Activated T-cell treated with anti-CD3 and anti-CD28 coated beads, Interleukin-2, amount 50 U/mL, for 72 hours (primary cell): ENCODE measurements at places on chromosomes 5 and 9. TPM values are rescaled to one million over a fixed set of nuclear protein-coding genes. Genes with fewer than 3 reads are reported as not detected.
A peak's percentile ranks its signal among the peaks of the same experiment; 100 is the strongest.

DNA sequence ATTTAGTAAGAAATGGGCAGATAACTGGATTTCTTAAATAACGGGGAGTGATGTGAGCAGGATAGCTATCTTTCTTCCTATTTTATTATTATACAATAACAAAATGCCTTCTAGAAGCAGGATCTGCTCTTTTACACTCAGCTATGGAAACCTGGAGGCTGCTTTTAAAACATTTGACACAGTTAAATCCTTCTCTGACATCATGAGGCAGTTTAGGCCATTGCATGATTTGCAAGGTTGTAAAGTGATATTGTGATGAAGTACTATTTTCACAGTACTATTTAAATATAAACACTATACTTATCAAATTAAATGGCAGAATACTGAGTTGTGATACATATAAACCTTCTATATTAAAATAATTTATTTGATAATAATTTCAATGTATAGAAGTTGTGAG lies 93.9 kb downstream of the ZSWIM6 start:
- peaks cover 8% of the 10 kb centered on the region for H3K36me3 ChIP-seq
- H3K27ac ChIP-seq = no peak overlapping the region
- H3K4me3 ChIP-seq = no peak overlapping the region
- peaks cover 14% of the 10 kb centered on the region for H3K4me1 ChIP-seq
- no peaks in the 10 kb centered on the region for H3K27me3 ChIP-seq
- no peak for DNase-seq

GRCh38 chr5:23461576-23461975 lies 45.8 kb upstream of the PRDM9 start:
- no peaks in the 10 kb centered on the region for H3K4me1 ChIP-seq
- H3K36me3 ChIP-seq = peaks cover 2% of the 10 kb centered on the region
- no peak for DNase-seq

DNA sequence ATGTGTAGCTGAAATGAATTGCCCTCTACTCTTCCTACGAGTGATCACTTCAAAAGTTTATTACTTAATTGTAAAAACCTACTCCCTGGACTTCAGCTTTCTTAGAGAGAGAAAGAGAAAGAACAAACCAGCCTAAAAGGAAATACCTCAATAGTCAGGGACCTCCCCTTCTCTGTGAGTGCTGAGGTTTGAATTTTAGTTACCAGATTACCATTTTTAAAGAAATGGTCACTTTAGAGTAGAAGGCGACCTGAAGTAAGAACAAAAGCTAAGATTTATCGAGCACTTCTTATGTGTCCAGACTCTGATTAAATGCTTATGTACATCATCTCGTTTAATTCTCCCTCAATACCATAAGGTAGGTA lies 11.3 kb downstream of the RAPGEF1 start:
- H3K27me3 ChIP-seq = no peaks in the 10 kb centered on the region
- H3K27ac ChIP-seq = peak overlapping the region; percentile 98
- H3K4me3 ChIP-seq = peak overlapping the region; percentile 78
- H3K36me3 ChIP-seq = peaks cover 9% of the 10 kb centered on the region

GRCh38 chr5:150999704-151000442 lies 20.5 kb upstream of the GPX3 start:
- H3K36me3 ChIP-seq = no peaks in the 10 kb centered on the region
- H3K4me1 ChIP-seq = no peaks in the 10 kb centered on the region

DNA sequence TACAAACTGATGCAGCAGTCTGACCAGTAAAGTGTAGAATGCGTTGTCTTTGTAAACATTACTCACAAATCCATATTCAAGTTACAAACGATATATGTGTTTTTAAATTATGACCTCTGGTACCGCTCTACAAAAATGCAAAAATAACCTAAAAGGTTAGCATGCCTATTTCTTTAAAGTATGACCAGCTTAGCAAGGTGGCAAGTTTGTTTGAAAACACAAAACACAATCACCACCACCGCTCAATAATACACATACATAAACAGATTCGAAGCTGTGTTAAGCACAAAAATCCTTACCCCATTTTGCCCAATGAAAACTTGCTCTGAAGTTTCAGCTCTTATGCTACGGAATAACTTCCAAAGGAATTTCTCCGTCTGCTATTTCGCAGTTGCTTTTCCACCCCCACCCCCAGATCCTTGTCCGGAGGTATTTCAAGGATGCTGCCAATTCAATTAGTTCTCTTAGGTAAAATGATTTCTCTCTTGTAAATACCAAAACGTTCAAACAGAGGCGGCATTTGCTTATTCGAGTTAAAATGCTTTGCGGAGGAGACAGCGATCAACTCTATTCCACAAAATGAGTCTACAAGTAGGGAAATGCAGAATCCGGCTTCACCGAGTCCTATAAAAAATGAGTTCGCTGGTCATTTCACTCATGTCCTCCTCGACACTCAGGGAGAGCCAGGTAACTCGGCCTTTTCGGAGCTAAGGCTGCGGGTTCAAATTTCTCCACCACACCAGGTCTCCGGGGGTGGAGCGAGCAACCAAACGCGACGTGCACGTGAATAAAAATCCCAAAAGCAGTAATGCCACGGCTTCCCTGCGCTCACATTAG lies 1.2 kb downstream of the HOMER1 start:
- peaks cover 71% of the 10 kb centered on the region for H3K4me1 ChIP-seq
- H3K27ac ChIP-seq = peak overlapping the region; percentile 39
- H3K36me3 ChIP-seq = no peaks in the 10 kb centered on the region
- peaks cover 17% of the 10 kb centered on the region for H3K27me3 ChIP-seq
- H3K4me3 ChIP-seq = peak overlapping the region; percentile 93

DNA sequence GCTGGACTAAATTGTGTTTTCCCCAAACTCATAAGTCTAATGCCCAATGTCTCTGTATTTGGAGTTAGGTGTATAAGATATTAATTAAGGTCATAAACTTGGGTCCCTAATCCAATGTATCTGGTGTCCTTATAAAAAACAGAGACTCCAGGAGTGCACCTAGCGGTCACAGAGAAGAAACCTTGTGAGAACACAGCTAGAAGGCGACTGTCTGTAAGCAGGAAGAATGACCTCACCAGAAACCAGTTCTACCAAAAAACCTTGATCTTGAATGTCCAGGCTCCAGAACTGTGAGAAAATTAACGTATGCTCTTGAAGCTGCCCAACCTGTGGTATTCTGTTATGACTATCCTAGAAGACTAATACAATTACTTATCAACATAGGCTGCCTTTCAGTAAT lies 591.7 kb upstream of the PTPRD start:
- no peak overlapping the region for H3K27ac ChIP-seq
- no peak for DNase-seq
- no peaks in the 10 kb centered on the region for H3K36me3 ChIP-seq
- H3K27me3 ChIP-seq = no peaks in the 10 kb centered on the region
- H3K4me3 ChIP-seq = no peak overlapping the region
- H3K4me1 ChIP-seq = no peaks in the 10 kb centered on the region

DNA sequence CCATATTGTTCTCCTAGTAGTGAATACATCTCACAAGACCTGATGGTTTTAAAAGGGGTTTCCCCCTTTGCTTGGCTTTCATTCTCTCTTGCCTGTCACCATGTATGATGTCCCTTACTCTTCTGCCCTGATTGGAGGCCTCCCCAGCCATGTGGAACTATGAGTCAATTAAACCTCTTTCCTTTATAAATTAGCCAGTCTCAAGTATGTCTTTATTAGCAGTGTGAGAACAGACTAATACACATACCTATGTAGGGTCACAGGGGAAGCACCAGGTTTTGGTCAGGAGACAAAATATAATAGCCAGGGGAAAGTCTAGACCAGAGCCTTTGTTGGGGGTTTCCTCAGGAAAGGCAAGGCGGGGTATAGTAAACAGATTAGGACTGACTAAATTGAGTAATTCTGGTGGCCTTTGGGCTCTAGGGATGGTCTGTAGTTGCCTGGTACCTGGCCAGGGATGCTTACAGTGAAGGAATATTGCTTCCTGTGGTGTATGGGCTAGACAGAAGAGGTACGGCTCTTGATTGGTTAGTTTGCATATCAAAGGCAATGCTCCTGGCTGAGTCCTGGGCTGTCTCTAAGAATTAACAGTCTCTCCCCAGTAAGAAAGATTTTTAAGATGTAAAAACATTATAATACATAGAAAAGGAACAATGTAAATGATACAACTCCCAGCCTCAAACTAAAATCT lies 254.5 kb downstream of the ELAVL2 start:
- no peaks in the 10 kb centered on the region for H3K27me3 ChIP-seq
- no peak overlapping the region for H3K27ac ChIP-seq
- no peak overlapping the region for H3K4me3 ChIP-seq
- no peak for DNase-seq

DNA sequence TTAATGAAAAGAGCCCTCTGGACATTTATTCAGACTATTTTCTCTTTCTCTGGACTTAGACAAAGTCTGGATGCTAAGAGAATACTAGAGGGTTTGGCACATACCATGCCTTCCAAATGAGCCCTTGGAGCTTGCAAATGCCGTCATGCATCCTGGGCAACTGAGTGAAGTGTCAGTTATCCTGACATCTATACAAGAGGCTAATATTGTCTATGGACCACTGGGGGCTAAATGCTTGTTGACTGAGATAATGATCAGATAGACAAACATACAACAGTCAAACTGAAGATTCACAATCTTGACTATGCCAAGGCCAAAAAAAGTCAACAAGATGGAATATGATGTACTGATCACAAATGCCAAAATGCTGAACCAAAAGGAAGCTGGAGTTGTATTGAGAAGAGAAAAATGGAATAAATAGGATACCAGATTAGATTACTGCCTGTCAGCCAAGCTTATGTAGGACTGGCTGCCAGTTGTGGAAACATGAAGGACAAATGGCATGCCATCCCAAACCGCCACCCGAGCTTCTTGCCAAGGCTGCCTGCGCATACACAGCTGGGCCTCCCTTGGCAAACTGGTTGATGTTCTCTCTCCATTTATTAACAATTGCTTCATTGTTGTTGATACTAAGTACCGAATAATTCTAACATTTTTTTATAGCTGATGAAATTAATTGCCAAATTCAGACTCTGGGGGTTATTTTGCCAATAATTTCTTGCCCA lies 240.1 kb upstream of the GRAMD2B start:
- no peak overlapping the region for H3K27ac ChIP-seq
- DNase-seq = no peak
- H3K4me3 ChIP-seq = no peak overlapping the region
- no peaks in the 10 kb centered on the region for H3K4me1 ChIP-seq

DNA sequence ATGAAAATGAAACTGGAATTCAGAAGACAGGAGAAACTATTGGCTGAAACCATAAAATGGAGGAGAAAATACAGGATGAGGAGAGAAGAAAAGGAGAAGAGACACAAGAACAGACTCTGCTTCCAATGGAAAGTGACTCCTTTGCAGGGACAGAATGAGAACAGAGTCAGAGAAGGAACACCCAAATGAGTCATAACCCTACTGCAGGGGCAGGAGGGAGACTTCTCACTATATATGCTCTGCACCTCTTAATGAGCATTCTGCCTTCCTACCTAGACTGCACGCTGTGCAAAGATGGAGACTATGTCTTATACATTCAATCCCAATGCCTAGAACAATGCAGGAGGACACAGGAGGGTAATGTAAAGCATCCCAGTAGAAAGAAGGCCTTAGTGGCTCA lies 2.1 kb downstream of the SAXO1 start:
- no peaks in the 10 kb centered on the region for H3K36me3 ChIP-seq
- no peaks in the 10 kb centered on the region for H3K27me3 ChIP-seq
- no peak for DNase-seq
- no peak overlapping the region for H3K27ac ChIP-seq
- peaks cover 12% of the 10 kb centered on the region for H3K4me1 ChIP-seq
- no peak overlapping the region for H3K4me3 ChIP-seq

- no peaks in the 10 kb centered on the region for H3K36me3 ChIP-seq
- H3K4me1 ChIP-seq = no peaks in the 10 kb centered on the region
- DNase-seq = no peak
These were observed 9.2 kb downstream of the KLF4 start for GRCh38 chr9:107480386-107480789.

DNA sequence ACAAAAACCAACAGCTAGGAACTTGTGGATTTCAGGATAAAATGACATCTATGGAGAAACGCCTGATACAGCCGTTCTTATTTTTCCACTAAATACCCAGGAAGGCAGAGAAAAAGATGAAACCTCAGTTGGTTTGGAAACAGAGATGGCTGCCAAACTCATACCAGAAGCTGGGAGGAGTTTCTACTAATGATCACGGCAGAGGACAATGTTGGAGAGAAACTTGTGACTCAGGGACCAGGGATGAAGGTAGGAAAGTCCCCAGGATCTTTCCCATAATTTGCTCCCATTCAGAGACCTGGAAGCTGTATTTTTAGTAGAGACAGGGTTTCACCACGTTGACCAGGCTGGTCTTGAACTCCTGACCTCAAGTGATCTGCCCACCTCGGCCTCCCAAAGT lies 187.1 kb upstream of the IER5L start:
- no peak overlapping the region for H3K27ac ChIP-seq
- no peaks in the 10 kb centered on the region for H3K27me3 ChIP-seq
- H3K4me1 ChIP-seq = no peaks in the 10 kb centered on the region
- no peak overlapping the region for H3K4me3 ChIP-seq
- H3K36me3 ChIP-seq = peaks cover 2% of the 10 kb centered on the region

GRCh38 chr9:72526901-72527800 lies 5.7 kb downstream of the TMC1 start:
- peaks cover 4% of the 10 kb centered on the region for H3K36me3 ChIP-seq
- DNase-seq = peak; percentile 86
- peaks cover 49% of the 10 kb centered on the region for H3K4me1 ChIP-seq
- H3K27me3 ChIP-seq = no peaks in the 10 kb centered on the region

KCNT1 gene
- total RNA-seq = not detected

ANP32B gene
- 361 TPM for total RNA-seq

OR1J2 gene
- total RNA-seq = not detected

GMCL2 gene
- total RNA-seq = not detected

TARS1 gene
- total RNA-seq = 380 TPM

HCN1 gene
- total RNA-seq = not detected
